ENCODE measurements at places on chromosomes 3 and 15. TPM values are rescaled to one million over a fixed set of nuclear protein-coding genes. Genes with fewer than 3 reads are reported as not detected.

Gene GOLGA8N
- total RNA-seq = 15.9 TPM

Gene ALDH1A2
- total RNA-seq = 2.2 TPM

Gene TPRG1
- not detected for total RNA-seq

Gene TLR9
- not detected for total RNA-seq

Gene DLL4
- total RNA-seq = 1.3 TPM

Gene AHSG
- 0.12 TPM for total RNA-seq

Gene SLC12A8
- 13.9 TPM for total RNA-seq

Gene GREM1
- total RNA-seq = 2.1 TPM

Gene ADPGK
- 23.9 TPM for total RNA-seq

Gene CHDH
- total RNA-seq = 20.5 TPM

Gene SMCO1
- total RNA-seq = not detected

Gene ZPLD1
- 0.19 TPM for total RNA-seq

Gene SPATA12
- total RNA-seq = not detected

Gene NR2E3
- 0.67 TPM for total RNA-seq

Gene SERINC4
- total RNA-seq = 0.22 TPM

Gene SERP1
- 148 TPM for total RNA-seq

Gene GOLGA6L10
- total RNA-seq = 1.6 TPM

Gene CORO2B
- total RNA-seq = 0.82 TPM

Gene ARHGAP11A
- total RNA-seq = 3.2 TPM

Gene MESP2
- total RNA-seq = 0.46 TPM

Gene DOCK3
- 0.49 TPM for total RNA-seq

Gene LEKR1
- total RNA-seq = 2.6 TPM

Gene GOLGA6L6
- total RNA-seq = not detected

Gene SNX22
- total RNA-seq = 2.0 TPM

Gene NR1I2
- total RNA-seq = 0.31 TPM

Gene ROPN1
- not detected for total RNA-seq

Gene HACL1
- 11.1 TPM for total RNA-seq

Gene IL5RA
- 0.14 TPM for total RNA-seq

Gene PRR20G
- total RNA-seq = not detected

Gene GPR176
- 0.32 TPM for total RNA-seq

Gene GOLGA8R
- total RNA-seq = 3.8 TPM

Gene RARB
- 0.59 TPM for total RNA-seq

Gene CFAP92
- total RNA-seq = 0.47 TPM

Gene IQSEC1
- total RNA-seq = 24.3 TPM

Gene CFAP100
- total RNA-seq = not detected

Gene CELSR3
- total RNA-seq = 1.1 TPM

Gene HRG
- total RNA-seq = not detected

Gene DYNLT2B
- 2.6 TPM for total RNA-seq

Gene NANOGP8
- total RNA-seq = not detected

Measured in pancreas (tissue), 10 donors.